ENCODE measurements at places on chromosomes 4 and X.
A peak's percentile ranks its signal among the peaks of the same experiment; 100 is the strongest.

DNA sequence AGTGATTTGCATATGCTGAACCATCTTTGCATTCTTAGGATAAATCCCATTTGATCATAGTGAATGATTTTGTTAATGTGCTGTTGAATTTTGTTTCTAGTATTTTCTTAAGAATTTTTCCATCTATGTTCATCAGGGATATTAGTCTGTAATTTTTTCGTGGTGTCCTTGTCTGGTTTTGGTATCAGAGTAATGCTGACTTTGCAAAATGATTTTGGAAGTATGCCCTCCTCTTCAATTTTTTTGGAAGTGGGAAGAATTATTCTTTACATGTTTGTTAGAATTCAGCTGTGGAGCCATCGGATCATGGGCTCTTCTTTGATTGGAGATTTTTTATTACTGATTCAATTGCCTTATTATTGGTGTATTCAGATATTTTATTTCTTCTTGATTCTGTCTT, 54.0 kb upstream of the TRO start:
- no peak for DNase-seq

DNA sequence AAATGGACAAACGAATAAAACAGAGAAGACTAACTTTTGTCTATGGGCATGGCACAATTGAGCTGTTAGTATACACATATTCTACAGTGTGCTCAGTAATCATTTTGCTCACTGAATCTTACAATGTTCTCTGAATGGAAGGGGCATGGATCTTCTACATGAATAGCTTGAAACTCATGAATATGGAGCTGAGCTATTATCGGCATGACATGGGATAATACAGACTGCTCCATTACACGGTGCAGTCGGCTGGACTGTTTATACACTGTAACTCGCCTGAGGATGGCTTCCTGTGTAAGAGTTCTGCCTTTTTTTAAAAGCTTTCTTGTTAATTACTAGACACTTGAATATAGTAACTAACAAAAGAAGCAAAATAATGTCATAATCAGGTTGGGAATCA, 368.5 kb upstream of the MAD2L1 start:
- no peak for DNase-seq

DNA sequence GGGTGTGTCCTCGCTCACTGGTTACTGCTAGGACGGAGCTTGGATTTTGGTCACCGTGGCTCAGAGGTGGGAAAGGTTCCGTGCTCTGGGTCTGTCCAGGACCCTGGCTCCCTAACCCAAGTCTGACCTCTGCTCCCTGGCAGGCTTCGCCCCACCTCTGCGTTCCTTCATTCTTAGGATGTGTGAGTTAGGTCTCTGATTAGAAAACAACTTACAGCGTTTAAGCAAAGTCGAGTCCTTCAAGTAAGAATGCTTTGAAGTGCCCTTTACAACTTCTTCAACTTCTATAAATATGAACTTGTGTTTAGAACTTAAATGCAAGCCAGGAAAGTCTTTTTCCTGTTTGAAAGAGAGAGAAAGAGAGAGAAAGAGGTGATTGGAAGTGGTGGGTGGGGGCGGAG, 891 bp downstream of the TLR2 start:
- DNase-seq: no peak

DNA sequence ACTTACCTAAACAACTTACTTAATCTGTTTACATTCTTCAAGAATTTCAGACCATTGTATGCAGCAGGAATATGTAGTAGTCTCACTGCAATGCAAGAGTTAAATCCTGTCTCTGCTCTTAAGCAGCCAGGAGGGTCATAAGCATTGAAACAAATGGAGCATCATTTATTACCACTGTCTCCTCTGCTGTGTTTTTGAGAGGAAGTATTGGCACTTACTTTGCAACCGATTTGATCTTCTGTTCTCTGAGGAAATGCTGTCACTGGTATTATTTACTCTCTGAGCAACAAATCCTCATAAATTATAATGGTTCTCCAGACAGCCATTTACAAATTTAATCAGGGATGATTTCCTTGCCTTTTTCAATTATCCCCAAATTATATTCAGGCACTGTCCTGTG, 1367.1 kb downstream of the STIM2 start:
- no peak for DNase-seq

- no peak for DNase-seq
Measured at GRCh38 chr4:138164208-138164607, 77.9 kb downstream of the SLC7A11 start.

DNA sequence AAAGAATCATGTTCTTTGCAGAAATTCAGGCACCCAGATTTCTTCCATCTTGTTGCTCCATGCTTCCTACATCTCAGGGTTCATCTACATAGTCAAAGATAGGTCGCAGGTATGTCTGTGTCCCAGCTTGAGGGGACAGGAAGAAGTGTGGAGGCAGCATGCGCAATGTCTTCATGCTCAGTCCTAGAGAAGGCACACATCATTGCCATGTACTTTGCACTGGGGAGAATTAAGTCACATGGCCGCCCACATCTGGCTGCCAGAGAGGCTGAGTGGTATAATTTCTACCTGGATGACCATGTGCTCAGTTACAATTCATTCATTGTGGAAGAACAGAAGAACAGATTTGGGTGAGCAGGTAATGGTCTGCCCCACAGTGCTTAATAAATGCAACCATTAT, 54.1 kb downstream of the GAB1 start:
- DNase-seq: peak; percentile 18

DNA sequence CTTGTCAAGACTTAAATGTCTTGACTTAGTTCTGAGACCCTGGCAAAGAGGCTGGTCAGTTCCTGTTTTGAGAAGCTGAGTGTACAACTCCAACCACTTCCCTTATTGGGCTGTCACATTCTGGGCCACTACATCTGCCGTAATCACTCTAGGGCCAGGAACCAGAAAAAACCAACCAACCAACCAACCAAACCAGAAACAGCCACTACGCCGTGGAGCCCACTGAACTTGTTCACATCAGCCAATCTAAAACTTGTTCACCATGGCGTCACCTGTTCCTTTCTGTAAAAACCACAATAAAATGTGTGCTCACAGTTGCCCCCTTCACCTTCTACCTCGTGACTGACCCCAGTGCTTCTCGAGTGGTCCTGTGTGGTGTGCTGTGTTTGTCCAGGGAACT, 107.3 kb downstream of the JADE1 start:
- DNase-seq: no peak

GRCh38 chr4:14410516-14410915, 591.8 kb upstream of the CPEB2 start:
- DNase-seq: no peak

DNA sequence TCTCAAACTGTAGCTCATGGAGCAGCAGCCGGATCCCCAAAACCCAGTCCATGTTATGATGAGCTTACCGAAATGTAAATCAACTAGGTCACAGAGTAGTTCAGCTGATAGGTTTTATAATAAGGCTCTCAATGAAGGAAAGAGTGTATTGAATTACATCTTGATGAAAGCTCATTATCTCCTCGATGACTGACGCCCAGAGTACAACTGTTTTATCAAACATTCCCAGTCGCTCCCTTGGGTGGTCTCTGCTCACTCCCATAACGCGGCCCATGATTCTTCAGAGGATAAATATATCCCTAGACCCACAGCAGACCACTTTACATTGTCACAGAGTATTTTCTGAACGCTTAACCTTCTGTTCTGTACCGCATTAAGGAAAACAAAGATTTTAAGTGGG, 452.3 kb upstream of the GALNT7 start:
- no peak for DNase-seq

DNA sequence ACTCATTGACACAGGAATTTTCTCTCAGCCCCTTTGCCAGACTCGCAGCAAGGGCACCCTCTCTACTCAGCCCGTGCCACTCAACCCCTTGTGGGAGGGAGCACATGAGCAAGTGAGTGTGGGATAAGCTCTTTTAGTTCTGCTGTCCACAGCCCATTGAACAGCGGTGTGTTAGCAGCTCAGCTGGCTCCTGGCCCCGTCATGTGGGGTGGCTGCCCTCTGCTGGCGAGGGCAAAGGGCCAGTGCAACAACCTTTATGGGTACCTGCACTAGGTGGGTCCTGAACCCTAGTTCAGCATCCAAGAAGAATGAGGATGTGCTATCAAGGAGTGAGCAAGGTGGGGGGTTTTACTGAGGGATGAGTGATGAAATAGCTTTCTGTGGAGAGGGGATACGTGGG, 85.0 kb upstream of the ZNF81 start:
- DNase-seq: no peak

DNA sequence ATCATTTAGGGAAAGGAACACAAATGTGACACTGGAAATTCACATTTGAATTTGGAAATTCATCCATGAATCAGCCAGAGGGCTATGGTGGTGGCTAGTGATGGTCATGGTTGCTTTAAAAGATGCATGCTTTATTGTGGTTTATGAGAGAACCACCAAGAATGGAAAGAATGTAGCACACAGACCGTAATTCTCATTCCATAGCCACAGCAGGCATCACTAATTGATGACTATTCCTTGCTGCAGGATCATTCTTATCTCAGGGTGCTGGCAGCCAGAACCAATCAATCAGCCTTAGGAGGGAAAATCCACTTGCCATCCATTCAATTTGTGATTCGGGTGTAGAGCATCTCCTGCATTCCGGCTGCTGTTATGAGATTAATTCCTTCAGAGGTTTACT, 115.6 kb downstream of the DHRSX start:
- no peak for DNase-seq

DNA sequence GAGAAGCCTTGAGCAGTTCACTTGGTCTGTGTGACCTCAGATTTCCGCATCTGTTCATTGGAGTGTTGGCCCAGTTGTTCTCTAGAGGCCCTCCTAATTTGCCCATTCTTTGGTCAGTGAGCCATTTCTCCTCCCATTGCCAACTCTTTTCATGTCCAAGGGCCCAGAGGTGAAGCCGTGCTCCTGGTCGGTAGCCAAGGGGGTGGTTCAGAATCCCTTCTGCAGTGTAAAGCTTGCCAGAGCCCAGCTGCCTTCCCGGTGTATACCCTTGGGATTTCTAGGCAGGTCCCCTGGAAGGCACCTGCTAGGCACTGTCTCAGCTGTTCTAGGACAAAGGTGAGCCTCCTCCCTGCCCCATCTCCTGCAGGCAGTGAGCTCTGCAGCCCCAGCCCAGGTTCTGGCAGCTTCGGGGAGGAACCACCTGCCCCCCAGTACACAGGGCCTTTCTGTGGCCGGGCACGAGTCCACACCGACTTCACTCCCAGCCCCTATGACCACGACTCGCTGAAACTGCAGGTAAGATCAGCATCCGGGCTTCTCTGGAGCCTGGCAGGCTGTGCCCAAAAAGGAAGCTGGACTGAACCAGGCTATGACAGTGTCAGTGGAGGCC, 12.3 kb downstream of the SASH3 start:
- DNase-seq: no peak

- no peak for DNase-seq
Measured at GRCh38 chrX:154485150-154486051, 1.0 kb downstream of the UBL4A start.

- no peak for DNase-seq
Measured at GRCh38 chr4:106816496-106816895, 219.6 kb downstream of the DKK2 start.

- DNase-seq: peak; percentile 82
Measured at GRCh38 chr4:190020790-190021717, 6.0 kb downstream of the FRG2 start.

- DNase-seq: no peak
Measured at GRCh38 chrX:8323356-8323755, 141.3 kb upstream of the VCX3B start.

GRCh38 chrX:17633546-17633945, 103.7 kb upstream of the SCML1 start:
- no peak for DNase-seq

- DNase-seq: no peak
Measured at GRCh38 chr4:4782969-4783368, 76.5 kb upstream of the MSX1 start.

- no peak for DNase-seq
Measured at GRCh38 chrX:13189380-13189779, 130.5 kb downstream of the ATXN3L start.

DNA sequence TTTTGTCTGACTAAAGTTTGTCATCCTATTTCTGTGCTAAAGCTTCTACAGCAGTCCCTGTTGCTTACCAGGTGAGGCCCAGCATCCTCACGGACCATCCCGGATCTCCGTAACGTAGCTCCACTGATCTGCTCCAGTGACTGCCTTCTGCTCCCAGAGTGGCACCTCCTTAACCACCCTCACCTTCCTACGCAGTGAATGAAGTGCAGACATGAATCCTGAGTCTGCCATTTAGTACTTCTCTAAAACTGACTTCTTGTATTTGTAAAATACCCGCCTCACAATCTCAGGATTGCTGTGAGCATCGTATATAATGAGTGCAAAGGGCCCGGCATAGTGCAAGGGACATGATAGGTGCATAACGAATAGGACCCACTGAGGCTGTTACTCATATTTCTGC, 27.7 kb upstream of the ACSL1 start:
- DNase-seq: no peak
